ENCODE measurements at places on chromosomes 4 and X. TPM values are rescaled to one million over a fixed set of nuclear protein-coding genes. Genes with fewer than 3 reads are reported as not detected.

Gene HSD17B11
- total RNA-seq, result 46.8 TPM

Gene FGFR3
- 0.45 TPM for total RNA-seq

Gene GAGE13
- not detected for total RNA-seq

Gene MAPK10
- total RNA-seq, result 69.6 TPM

Gene PRDX4
- 299 TPM for total RNA-seq

Gene CT45A2
- not detected for total RNA-seq

Gene NALF2
- total RNA-seq, result not detected

Gene CXorf58
- total RNA-seq, result not detected

Gene LGI2
- total RNA-seq, result 0.54 TPM

Gene SUPT20HL2
- not detected for total RNA-seq

Gene HTN1
- total RNA-seq, result not detected

Gene SMARCA1
- total RNA-seq, result 110 TPM

Gene CTPS2
- 6.2 TPM for total RNA-seq

Gene AIFM1
- 18.1 TPM for total RNA-seq

Gene MORC4
- 42.4 TPM for total RNA-seq

Gene ESX1
- total RNA-seq, result not detected

Gene MAGEE2
- not detected for total RNA-seq

Gene PITX2
- 0.18 TPM for total RNA-seq

Gene GNRHR
- not detected for total RNA-seq

Gene NPY1R
- 0.09 TPM for total RNA-seq

Gene TLL1
- total RNA-seq, result 1.5 TPM

Gene CXorf65
- total RNA-seq, result not detected

Gene FAM9C
- total RNA-seq, result not detected

Gene SLC25A6
- total RNA-seq, result 190 TPM

Gene MOSPD2
- total RNA-seq, result 25.5 TPM

Gene HSPA4L
- 10.7 TPM for total RNA-seq

Gene BMX
- total RNA-seq, result 0.90 TPM

Gene LEF1
- total RNA-seq, result 0.63 TPM

Gene BEND2
- total RNA-seq, result not detected

Gene GATA1
- total RNA-seq, result not detected

Gene VGLL1
- total RNA-seq, result not detected

Gene RASL11B
- total RNA-seq, result not detected

Gene STATH
- total RNA-seq, result not detected

Gene DGKK
- total RNA-seq, result not detected

Gene UCHL1
- total RNA-seq, result 2,143 TPM

Gene PRKG2
- 7.9 TPM for total RNA-seq

Gene ZCCHC18
- 2.4 TPM for total RNA-seq

Gene GCNA
- 2.3 TPM for total RNA-seq

Gene SH3D19
- 95.9 TPM for total RNA-seq

Gene DGAT2L6
- total RNA-seq, result not detected

Gene NKX3-2
- 1.9 TPM for total RNA-seq

Gene TMEM164
- 11.8 TPM for total RNA-seq

Gene DDX53
- total RNA-seq, result not detected

Gene TMPRSS11B
- not detected for total RNA-seq

Gene MND1
- 15.5 TPM for total RNA-seq

Gene SERTM2
- total RNA-seq, result not detected

Gene MAGEA12
- total RNA-seq, result not detected

Gene RIPPLY1
- not detected for total RNA-seq

Data from fibroblast of the aortic adventitia (primary cell).